Airway epithelial cell (primary cell): ENCODE measurements at places on chromosomes 2 and 18. TPM values are rescaled to one million over a fixed set of nuclear protein-coding genes. Genes with fewer than 3 reads are reported as not detected.

GTF3C2 gene
- total RNA-seq: 38.6 and 48.0 TPM in 2 replicates

ASB18 gene
- total RNA-seq: not detected in 2 replicates

CHAC2 gene
- 10.6 and 13.3 TPM in 2 replicates for total RNA-seq

SF3B6 gene
- 226 and 240 TPM in 2 replicates for total RNA-seq

AKAIN1 gene
- total RNA-seq: not detected in 2 replicates

LYG1 gene
- total RNA-seq: not detected in 2 replicates

MALL gene
- 126 and 169 TPM in 2 replicates for total RNA-seq

SCTR gene
- not detected in 2 replicates for total RNA-seq

TFPI gene
- 3.1 and 4.4 TPM in 2 replicates for total RNA-seq

DSG2 gene
- 63.6 and 93.5 TPM in 2 replicates for total RNA-seq

SLC35F6 gene
- total RNA-seq: 22.5 and 43.9 TPM in 2 replicates

PTH2R gene
- not detected in 2 replicates for total RNA-seq

MPP4 gene
- total RNA-seq: 0.35 TPM in 1 of 2 replicates, not detected in the other

CD8B gene
- total RNA-seq: not detected in 2 replicates

IL1R2 gene
- 0.35 TPM in 1 of 2 replicates, not detected in the other for total RNA-seq

SERTAD2 gene
- total RNA-seq: 15.4 and 23.6 TPM in 2 replicates

FSIP2 gene
- total RNA-seq: 0.56 and 0.85 TPM in 2 replicates

MATN3 gene
- total RNA-seq: 0.70 and 1.2 TPM in 2 replicates

FHOD3 gene
- 18.7 and 23.2 TPM in 2 replicates for total RNA-seq

GKN1 gene
- not detected in 2 replicates for total RNA-seq
